ENCODE measurements at places on chromosomes 3 and 15.

GRCh38 chr15:70892002-70892911 is at the start of the genes LRRC49 and THAP10:
TSS of gene LRRC49 (plus strand) at chr15:70892826. CDS start at chr15:70892895, 69 bp downstream.
TSS of gene THAP10 (minus strand) at chr15:70892433. CDS start at chr15:70892272, 161 bp downstream.
- DNase-seq, result peak; percentile 95

DNA sequence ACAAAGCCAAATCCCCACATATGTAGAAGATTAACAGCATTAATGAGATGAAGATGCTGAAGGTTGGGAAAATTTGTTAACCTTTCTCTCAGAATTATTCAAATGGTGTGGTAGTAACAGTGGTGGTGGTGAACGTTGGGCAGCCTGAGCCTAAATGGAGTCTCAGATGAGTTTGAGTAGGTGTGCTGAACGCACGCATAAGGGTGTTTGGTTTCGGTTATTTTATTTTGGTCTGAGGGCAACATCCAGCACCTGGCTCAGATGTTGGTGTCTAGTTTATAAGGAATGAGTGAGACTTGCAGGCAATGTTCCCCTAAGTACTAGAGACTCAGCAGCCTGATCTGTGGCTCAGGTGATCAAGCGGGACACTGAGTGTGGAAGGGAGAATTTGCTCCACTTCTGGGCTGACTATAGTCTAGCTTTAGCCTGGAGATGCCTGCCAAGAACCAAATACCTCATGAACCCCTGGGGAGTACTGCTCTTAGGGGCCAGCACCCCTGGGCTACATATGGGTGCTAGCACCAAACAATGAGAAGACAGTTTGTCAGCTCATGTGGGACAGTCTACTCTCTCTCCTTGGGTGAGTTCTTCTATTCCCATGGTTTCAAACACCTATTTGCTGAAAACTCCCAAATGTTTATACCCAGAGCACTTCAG is 39.5 kb upstream of the ATP2C1 start:
- DNase-seq, result no peak

GRCh38 chr3:52053307-52054304 is 2.8 kb downstream of the DUSP7 start:
- DNase-seq, result peak; percentile 42

DNA sequence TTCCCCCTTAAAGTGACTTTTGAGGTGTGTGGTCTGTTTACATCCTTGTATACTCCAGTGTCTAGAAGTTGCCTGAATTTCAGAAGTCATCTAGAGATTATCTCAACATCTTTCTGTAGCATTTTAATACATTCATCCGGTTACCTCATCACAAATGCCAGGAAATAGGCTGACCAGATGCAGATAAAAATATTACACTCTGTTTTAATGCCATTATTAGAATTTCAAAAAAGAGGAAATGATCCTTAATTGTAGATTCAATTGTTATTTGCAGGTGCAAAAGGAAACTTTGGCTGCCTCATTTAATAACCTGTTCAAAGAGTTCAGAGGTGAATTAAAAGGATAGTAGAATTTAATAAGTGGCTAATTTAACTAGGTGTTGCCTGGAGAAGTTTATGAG is 290.9 kb downstream of the C3orf38 start:
- no peak for DNase-seq

DNA sequence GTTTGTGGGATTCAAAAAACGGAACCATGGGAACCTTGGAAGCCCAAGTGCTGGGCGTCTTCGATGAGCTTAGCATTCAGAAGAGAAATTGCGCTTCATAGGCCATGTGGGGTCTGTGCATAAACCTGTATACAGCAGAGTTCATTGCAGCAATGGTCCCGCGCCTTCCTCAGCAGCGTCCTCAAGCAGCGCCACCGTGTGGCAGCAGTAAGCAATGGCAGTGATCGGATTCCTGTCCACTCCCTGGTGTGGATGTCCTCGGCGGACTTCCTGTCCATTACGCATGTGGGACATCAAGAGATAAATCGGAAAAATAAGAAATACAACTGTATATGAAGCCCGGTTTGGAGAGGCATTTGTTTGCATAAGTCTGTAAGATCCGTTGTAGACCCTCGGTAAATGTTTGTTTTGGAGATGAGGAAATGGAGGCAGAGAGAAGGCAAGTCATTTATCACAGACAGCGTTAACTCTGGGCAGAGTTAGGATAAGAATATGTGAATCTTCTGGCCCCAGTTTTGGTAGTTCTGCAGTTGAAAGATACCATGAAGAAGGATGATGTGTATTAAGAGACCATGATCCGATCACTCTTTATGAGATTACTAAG is 57.7 kb downstream of the CNTN4 start:
- peak; percentile 48 for DNase-seq

DNA sequence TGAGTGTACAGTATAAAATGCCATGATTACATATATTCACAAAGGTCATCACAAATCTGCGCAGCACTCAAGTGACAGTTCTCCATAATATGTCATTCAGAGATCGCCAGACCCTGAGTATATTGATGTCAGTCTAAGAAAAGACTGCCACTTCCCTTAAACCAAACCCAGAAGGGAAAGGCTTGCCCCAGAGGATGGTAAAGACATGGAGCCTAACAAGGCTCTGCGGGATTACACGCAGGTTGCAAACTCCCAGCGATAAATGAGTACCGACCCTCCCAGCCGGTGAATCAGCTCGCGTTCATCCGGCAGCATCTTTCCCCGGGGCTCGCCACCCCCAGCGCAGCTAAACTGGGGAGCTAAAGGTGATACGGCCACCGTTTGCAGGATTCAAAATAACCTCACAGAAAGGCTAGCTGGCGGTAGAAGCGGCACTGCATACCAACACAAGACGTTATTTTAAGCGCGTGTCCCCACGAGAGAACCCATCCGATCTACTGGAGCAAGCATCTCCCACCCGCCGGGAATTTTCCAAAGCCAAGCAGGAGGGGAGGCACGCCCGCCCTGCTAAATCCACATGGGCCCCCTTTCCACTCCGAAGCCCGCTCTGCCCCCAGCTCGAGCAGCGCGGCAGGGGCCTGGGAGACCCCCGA is 643 bp downstream of the MYO5A start:
- peak; percentile 42 for DNase-seq

GRCh38 chr15:101056366-101057334 is 137.5 kb downstream of the LRRK1 start:
- peak; percentile 26 for DNase-seq

- no peak for DNase-seq
Measured at GRCh38 chr3:123110976-123111615, 44.3 kb downstream of the PDIA5 start.

GRCh38 chr15:52349052-52349700 is 53.6 kb upstream of the MYO5C start:
- no peak for DNase-seq

GRCh38 chr3:128449111-128449638 is 17.5 kb downstream of the DNAJB8 start:
- no peak for DNase-seq

GRCh38 chr15:70833861-70834765 is 19.8 kb downstream of the LARP6 start:
- DNase-seq, result no peak

DNA sequence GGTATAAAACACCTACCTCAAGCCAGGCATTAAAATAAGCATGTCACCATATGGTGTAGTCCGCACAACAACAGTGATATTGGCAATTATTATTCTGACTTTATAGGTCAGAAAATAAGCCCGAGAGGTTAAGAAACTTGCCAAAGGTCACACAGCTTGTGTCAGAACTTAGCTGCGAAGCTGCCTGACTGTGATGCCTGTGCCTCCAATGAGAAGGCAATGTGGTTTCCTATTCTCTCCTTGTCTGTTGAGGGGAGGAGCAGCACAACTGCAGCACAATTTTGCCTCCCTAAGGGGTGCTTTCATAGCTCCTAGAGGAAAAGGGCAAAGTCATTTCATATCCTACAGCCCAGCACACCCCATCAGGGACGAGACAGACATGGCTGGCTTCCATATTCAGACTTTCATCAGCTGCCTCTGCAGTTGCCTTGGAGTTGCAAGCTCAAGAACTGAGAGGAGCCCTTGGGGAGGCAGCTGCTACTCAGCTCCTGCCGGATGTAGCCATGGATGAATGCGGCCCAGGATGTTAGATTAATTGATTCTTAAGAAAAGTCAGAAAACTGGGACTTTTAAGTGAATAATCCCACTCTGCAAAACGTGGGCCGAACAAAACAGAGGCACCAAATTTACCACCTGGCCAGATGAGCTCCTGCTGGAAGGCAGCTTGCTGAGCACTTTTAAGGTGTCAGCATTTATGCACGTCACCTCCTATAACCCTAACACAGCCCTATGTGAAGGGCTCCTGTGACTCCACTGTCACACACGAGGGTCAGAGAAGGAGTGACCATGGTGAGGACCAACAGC is 38.5 kb downstream of the MYO5C start:
- DNase-seq, result no peak

GRCh38 chr3:69463531-69463930 is 77.6 kb upstream of the FRMD4B start:
- no peak for DNase-seq

- DNase-seq, result peak; percentile 71
Measured at GRCh38 chr3:11379238-11379823, 107.1 kb downstream of the ATG7 start.

DNA sequence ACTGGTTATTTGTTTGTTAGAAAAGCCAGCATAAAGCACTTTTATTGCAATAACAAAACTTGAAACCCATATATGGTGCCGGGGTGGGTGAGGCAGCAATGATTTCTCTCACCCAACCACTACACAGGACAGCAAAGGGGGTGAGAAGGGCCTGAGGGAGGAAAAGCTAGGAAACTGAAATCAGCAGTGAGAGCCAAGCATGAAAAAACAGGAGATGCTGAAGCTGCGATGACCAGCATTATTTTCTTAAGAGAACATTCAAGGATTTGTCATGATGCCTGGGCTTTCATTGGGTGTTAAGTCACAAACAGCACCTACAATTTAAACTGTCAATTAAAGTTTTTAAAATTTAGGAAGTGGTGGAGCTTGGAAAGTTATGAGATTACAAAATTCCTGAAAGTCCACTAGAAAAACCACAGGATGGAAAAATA is 11.9 kb upstream of the TM4SF4 start:
- DNase-seq, result no peak

DNA sequence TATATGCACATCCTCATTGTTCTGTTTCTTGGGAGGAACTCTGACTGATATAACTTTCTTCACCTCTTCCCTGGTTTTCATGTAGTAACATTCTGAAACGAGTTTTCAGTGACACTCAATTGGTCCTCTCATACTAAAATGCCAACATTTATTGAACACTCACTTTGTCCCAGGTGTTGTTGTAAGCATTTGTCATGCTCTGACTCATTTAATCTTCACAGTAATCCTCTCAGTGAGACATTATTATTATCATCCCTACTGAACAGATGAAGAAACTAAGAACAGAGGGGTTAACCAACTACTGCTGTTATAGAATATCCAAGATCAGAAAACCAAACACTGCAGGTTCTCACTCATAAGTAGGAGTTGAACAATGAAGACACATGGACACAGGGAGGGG is 94.1 kb upstream of the MRPL3 start:
- no peak for DNase-seq

GRCh38 chr3:172154768-172155664 is 115.6 kb downstream of the FNDC3B start:
- DNase-seq, result no peak

DNA sequence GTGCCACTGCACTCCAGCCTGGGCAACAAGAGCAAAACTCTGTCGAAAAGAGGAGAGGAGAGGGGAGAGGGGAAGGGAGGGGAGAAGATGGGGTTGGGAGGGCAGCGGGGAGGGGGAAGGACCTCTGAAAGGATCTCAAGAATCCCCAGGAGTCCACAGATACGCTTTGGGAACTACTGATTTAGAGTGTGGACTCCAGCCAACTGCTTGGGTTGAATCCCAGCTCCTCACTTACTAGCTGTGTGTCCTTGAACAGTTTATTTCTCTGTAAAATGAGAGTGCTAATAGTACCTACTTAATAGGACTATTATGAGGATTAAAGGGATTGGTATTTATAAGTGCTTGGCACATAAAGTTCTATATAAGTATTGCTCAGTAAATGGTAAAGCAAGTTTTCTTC is 45.0 kb upstream of the FAH start:
- no peak for DNase-seq

- peak; percentile 83 for DNase-seq
Measured at GRCh38 chr3:53166781-53167291, 5.8 kb downstream of the PRKCD start.

DNA sequence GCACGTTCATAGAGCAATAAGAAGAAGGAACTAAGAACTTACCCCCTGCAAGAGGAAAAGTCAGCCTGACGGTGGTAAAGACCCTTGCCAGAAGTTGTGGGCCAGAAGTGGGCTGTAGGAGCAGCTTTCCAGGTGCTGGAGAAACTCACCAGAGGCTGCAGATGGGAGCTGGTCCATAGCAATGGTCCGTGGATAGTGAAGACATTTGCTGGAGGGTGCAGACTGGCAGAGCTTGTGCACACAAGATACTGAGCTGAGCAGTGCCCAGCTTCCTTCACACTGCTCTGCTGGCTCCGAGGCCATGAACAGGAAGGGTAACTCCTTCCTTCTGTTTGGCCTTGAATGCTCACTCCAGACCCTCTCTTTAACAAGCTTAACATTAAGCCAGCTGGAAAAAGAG is 149.8 kb upstream of the BNIP2 start:
- DNase-seq, result no peak

DNA sequence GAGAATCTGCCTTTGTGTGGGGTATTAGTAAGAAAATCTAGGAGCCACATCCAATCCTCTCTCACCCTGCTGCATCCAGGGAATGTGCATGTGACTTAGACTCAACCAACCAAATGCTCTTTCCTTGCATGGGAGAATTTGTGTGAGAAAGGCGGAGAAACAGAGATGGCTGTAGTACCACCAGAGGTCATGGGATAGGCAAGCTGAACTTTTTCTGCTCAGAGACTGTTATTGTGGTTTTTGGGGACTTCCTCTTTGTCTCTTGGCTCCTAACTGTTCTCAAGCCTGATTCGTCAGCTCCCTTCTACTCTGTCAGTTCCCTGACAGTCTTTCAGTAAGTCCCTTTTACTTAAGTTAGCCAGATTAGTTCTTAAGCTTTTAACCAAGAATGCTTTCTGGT is 2.6 kb upstream of the ZSCAN2 start:
- DNase-seq, result peak; percentile 97

DNA sequence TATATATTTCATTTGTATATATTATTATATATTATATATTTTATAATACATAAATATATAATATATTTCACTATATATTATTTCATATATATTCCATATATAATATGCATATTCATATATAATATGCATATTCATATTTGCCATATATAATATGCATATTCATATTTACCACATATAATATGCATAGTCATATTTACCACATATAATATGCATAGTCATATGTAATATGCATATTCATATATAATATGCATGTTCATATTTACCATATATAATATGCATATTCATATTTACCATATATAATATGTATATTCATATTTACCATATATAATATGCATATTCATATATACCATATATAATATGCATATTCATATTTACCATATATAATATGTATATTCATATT is 51.2 kb upstream of the GATA2 start:
- no peak for DNase-seq

- DNase-seq, result no peak
Measured at GRCh38 chr3:46490338-46491084, 7.3 kb upstream of the RTP3 start.

- DNase-seq, result no peak
Measured at GRCh38 chr15:33119865-33120264, 74.6 kb downstream of the FMN1 start.

- DNase-seq, result no peak
Measured at GRCh38 chr3:118208642-118209041, 826.0 kb downstream of the IGSF11 start.

GRCh38 chr15:45187894-45188830 is at the start of gene SHF:
TSS of gene SHF (minus strand) at chr15:45187966. CDS start at chr15:45187951, 15 bp downstream.
- peak; percentile 68 for DNase-seq

GRCh38 chr3:129060276-129061022 is at the start of gene GP9:
TSS of gene GP9 (plus strand) at chr3:129060779. CDS start at chr3:129061740, 961 bp downstream.
- peak; percentile 67 for DNase-seq

- no peak for DNase-seq
Measured at GRCh38 chr15:59282515-59283337, 76.1 kb downstream of the LDHAL6B start.
